ENCODE measurements at places on chromosomes 5 and 9.
A peak's percentile ranks its signal among the peaks of the same experiment; 100 is the strongest.

GRCh38 chr5:152288499-152288898 is 116.6 kb downstream of the NMUR2 start:
- DNase-seq, result peak; percentile 45

GRCh38 chr9:7171396-7172153 is 413.8 kb downstream of the KDM4C start:
- DNase-seq, result no peak

DNA sequence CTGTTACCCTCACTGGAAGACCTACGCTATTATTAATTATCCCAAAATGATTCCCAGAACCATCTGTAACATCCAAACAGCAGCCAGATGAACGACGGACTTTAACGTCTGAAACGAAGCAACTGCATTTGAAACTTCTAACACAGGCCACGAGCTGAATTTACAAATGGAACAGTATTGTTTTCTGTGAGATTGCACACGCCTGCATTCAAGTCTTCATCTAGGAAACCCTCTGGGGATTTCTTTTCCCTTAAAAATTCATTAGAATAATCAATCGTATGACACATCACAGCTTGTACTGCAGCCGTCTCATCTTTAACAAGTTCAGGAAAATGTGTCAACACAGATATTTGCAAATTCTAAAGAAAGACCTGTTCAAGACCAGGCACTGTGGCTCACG is 80.2 kb downstream of the MYO10 start:
- no peak for DNase-seq

DNA sequence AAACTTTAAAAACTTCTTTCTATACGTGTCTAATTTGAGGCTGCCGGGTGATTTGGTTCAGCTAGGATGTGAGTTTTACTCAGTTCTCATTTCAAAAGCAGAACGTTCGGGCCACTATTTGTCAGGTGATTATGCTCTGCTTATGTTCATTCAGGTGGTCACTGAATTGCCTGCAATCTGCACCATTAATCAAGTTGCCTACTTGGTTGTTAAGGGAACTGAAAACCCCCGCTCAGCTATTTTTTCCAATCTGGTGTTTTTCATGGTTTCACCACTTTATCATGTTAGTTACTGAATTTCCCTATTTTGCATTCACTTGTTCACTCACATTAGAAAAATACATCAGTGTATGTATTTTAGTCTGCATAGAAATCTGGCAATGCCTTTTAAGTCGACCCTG is 523.0 kb downstream of the CSNK1G3 start:
- no peak for DNase-seq

GRCh38 chr5:59066367-59067163 is 483.7 kb downstream of the RAB3C start:
- no peak for DNase-seq

Data from ureter (tissue), 1 donor.